RPMI8226 (cell line): ENCODE measurements at places on chromosomes 11 and 22.

- DNase-seq: no peak
These were observed 59.3 kb downstream of the TTC28 start for GRCh38 chr22:28620244-28620922.

DNA sequence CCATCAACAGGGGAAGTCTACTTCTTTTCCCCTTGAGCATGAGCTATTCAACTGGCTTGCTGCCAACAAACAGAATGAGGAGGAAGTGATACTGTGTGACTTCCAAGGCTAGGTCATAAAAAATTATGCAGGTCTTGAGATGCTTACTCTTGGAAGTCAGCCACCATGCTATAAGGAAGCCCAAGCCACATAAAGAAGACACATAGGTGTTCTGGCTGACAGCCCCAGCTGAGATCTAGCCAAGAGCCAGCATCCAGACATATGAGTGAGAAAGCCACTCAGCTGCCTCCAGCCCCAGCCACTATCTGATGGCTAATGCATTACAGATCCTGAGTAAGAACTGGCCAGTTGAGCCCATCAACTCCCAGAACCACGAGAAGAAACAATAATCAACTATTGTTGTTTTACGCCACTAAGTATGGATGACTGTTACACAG, 31.0 kb upstream of the PPP2R1B start:
- DNase-seq: peak; percentile 99

DNA sequence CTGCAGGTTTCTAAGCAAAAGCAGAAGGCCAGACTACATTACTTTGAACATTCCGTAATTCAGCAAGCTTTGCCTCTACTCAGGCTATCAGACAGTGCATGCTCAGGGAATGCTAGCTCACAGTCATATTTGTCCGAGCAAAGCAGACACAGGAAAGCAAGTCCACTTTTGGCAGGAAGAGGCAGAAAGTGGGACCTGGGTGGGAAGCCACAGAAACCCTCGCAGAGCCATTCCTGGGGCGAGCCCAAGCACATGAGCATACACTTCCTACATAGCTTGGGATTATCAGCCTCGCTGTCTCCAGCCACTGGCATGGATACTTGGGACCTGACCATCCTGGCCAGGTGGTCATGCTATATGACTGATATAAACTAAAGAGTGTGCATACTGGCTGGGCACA, 113.3 kb downstream of the TRIM29 start:
- DNase-seq: no peak

GRCh38 chr22:30694171-30694639, 469 bp upstream of the OSBP2 start:
- DNase-seq: peak; percentile 51

DNA sequence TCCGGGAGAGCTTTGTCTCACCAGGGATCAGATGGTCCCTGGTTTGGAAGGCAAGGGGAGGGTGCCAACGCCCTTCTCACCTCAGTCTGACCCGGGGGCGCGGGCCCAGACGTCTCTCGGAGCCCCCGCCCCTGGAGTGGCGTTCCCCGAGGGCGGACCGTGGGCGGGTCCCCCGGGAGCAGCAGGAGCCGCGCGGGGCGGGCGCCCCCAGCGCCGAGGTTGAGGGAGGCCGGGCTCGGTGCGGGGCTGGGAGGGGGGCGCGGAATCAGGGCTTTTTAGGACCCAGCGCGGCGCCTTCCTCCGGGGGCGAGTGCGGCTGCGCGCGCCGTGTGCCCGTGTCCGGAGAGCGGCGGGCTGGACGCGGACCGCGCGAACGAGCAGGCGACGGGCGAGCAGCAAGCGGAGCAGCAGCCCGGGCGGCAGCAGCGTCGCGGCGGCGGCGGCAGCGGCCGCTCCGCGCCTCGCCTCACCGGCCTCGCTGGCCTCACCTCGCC, at the start of gene KCNC1:
Gene KCNC1 (plus strand): TSS at position 364 of the 494 bp plus-strand sequence. CDS start 1,222 bp downstream, outside the sequence.
- DNase-seq: no peak

DNA sequence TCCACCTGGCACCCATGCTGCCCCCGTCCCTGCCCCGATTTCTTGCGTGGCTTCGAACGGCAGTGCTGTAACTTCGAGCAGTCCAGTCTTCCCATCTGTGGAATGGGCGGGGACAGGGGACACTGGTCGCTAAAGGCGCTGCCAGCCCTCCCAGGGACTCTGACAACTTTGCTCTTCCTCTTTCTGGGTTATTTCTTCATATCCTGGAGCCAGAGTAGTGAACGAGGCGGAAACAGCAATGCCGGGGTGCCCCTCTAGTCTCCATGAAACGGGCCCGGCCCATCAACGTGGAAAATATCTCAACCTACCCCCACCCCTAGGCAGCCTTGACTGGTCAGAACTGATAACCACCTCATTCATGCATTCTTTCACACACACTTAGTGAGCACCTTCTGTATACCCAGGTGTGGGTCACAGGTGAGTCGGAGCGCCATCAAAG, 42.8 kb downstream of the TRIOBP start:
- no peak for DNase-seq

- DNase-seq: no peak
These were observed 31.7 kb downstream of the EXT2 start for GRCh38 chr11:44127130-44127529.

- no peak for DNase-seq
These were observed 788 bp downstream of the LIN7C start for GRCh38 chr11:27505781-27506180.

DNA sequence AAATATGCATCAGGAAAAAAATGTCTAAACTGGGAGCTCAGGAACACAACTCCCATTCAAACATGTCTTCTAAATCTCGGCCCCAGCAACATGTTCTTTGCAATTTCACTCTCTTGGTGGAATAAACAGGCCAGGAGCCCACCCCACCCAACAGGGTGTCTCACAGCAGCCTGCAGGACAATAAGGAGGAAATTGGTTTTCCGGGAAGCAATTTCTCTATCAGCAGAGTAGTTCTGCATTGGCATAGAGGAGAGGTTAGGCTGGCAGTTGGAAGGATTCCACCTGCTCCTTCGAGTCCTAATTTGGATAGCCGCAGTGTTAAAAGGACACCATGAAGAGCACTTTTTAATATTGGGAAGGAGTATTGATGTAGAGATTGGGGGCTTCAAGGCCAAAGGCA, 55.9 kb upstream of the BARX2 start:
- DNase-seq: no peak

DNA sequence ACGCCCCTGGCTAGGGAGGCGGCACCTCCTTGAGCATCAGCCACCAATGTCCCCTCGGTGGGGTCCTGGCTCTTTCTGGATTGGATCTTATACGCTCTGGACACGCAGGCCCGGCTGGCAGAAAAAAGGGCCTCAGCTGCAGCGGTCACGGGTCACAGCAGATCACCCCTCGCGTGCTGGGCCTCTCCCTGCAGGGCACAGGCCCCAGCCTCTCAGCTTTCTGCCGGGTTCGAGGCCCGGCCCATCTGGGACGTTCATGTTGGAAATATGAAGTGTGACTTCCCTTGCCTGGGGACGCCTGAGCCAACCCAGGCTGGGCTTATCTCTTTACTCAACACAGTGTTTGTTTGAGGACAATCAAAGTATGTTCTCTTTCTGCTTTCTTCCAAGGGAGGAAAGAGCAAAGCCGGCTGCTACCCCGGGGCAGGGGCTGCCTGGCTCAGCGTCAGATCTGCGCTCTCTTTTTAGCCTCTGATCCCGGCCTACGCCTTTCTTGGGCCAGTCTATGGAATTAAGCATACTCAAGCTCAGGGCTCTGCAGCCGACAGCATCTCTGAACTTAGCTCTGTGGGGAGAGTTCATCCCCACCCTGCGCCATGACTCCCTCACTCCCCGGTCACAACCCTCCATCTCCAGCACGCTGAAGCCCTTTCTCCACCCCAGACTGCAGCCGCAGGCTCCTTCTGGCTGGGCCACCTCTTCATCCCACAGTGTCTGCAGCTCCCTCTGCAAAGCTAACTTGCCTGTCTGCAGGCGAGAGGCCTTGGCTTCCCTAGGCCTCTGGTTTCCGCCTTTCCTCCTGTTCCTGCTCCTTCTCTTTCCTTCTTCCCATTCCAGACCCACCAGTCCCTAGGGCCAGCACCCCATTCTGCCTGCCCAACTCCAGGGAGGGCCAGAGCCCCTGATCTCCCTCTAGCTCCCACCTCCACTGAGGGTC, 38.8 kb downstream of the ADAMTS15 start:
- DNase-seq: no peak

DNA sequence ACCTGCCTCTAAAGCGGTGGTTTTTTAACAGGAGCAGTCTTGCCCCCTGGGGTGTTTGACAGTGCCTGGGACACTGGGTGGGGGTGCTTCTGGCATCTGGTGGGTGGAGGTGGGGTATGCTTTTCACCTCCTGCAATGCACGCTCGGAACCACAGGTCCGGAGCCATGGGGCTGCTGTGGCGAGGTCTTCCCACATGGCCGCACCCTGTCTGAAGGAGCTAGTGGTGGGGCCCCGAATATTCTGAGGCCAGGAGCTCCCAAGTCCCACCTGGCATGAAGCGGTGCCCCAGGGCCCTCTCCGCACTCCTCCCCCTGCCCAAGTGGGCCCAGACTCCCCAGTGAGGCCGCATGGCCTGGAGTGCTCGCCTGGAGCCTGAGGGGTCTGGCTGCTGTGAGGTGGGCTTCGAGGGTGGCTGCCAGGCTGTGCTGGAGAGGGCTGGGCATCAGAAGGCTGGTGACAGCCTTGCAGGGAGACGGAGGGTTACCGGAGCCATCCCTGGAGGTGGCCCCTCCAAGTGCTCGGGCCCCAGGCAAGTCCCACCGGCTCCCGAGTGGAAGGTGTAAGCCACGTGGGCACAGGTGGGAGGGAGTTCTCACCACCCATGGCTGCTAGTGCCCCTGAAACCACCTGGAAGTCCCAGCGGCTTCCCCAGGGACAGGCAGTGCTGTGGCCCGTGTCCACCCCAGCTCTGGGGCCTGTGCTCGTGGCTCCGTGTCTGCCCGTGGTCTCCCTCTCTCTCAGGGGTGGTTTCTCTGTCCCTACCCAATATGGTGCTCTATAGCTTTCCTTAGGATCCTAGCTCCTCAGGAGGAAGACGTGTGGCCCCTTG, 15.1 kb downstream of the TBX1 start:
- no peak for DNase-seq
